Activated effector memory CD4-positive, alpha-beta T cell treated with Interleukin-2 at 50 U/mL for 16 hours (primary cell): ENCODE measurements at places on chromosomes 1 and 21.

DNA sequence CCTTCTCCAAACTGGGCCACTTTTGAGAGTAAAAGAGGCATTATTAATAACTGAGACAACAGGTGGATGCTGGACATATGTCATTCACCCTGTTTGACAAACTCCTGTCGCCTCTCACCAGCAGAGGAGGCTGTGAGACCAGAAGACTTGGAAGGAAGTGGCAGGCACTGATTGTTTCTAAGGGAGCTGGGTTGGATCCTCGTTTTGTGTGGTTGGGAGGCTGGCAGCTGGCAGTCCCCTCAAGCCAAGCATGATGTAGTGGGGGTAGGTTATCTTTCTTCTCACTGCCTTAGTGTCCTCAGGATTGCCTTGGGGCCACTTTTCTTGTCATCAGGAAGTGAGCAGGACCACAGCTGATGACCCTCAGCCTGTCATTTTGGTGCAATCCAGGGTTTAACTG, 86.5 kb upstream of the KCNJ15 start:
- DNase-seq = no peak

GRCh38 chr21:33299181-33299752, 25.5 kb upstream of the IFNAR1 start:
- peak; percentile 19 for DNase-seq

GRCh38 chr1:54391450-54392209, 14.6 kb downstream of the SSBP3 start:
- DNase-seq = no peak

GRCh38 chr1:219575563-219575962, 37.3 kb downstream of the ZC3H11B start:
- no peak for DNase-seq

DNA sequence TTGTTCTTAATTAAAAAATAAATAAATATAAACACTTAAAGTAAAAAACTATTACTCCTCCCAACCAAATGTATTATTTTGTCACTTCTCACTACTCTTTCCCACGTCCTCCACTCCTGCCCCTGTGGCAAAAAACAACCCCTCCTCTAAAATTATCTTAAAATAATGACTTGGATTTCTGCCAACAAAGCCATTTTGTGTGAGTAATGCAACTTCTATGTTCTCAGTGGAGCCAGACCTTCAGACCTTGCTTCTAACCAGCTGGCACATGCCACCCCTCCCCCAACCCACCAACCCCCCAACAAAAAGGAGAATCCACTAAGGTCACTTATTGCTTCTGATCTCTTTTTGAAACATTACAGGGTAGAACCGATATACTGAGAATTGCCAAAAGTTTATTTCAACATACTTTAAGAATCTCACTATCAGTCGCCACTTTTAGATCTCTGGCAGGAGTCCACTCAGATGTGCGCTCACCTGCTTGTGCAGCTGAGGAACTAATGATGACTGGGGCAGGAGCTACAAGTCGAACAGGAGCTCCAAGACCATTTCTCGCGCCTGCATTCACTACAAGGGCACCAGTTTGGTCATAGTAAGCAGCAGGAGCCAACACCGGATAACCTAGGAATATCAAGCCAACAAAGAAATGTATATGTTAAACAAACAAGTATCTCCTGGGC, 58.3 kb upstream of the SDC3 start:
- no peak for DNase-seq

DNA sequence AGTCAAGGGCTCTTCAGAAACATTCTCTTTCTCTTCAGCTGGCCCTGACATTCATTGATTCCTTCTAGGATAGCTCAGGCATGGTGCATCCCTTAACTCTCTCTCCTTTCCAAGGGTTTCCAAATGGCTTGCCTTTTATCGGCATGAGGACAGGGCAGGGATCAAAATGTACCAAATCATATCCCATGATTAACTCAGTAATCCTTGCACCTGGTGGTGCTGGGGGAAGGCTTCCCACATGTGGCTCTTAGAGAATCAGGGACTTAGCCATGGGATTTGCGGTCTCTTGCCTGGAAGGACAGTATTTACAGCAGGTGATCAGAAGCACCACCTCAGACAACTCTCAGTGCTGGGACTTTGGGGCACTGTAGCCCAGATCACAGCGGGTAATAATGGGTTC, 46.2 kb upstream of the EDEM3 start:
- no peak for DNase-seq

- no peak for DNase-seq
These were observed 5.9 kb upstream of the PIGR start for GRCh38 chr1:206952171-206952570.

- no peak for DNase-seq
These were observed 8.1 kb upstream of the GCLM start for GRCh38 chr1:93917302-93917701.

DNA sequence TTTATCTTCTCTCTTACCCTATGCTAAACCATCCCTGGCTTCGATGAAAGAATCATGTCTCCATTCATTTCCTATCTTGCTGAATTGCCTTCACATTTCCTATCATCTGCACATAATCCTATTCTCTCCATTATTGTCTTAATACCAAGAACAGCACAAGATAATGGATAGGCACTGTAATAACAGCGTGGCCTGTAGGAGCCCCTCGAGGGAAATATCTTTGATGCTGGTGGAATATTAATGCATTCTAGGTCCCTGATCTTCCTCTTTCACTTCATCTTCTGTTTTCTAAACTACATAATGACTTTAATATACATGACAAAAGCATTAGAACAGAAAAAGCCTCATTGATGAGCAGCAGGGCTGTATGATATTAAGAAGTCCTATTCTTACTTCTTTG, 720.6 kb downstream of the RWDD3 start:
- DNase-seq = no peak

- DNase-seq = no peak
These were observed 16.6 kb downstream of the STX12 start for GRCh38 chr1:27789540-27790041.

DNA sequence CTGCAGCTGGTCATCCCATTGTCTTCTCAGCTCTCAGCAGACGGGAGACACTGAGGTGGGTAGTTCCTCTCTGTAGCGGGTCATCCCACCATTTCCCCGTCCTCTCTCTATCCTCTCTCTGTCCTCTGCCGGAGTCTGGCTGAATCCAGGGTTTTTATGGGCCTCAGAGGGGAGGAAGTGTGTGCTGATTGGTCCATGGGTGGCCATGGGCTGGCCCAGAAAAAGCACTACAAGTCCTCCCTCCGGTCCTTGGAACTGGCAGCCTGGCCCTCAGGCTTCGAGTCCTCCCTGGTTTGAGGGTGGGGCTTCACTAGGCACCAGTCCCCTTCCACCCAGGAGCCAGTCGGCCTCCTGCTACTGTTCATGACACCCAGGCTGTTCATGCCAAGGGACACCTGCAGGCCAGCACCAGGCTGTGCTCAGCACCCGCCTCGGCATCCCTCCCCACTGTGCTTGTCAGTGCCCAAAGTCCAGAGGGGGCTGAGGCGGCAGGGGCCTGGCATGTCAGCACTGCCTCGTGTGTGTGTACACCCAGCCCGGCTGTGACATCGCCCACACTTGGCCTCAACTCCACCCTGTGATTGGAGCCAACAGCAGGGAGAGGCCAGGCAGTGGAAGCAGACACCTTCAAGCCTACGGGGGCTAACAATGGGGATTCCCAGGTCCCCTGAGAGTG, 23.0 kb upstream of the LRRC8C start:
- peak; percentile 44 for DNase-seq

DNA sequence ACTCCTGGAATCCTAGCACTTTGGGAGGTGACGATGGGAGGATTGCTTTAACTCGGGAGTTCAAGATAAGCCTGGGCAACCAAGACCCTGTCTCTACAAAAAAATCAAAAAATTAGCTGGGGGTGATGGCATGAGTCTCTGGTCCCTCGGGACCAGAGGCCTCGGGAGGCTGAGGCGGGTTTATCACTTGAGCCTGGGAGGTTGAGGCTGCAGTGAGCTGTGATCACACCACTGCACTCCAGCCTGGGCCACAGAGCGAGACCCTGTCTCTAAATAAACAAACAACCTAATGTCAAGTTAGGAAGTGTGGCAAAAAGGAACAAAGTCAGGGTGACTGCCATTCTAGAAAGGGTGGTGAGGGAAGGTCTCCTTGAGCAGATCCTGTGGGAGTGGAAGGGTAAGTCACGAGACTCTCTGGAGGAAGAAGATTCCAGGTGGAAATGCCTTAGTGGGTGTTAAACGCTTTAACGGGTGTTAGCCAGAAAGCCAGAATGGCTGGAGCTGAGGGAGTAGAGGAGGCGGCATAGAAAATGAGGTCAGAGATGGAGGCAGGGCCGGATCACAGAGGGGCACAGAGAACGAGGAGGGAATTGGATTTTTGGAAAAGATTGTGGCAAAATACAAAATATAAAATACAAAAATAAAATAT, 62.2 kb upstream of the ATP5PO start:
- no peak for DNase-seq

- DNase-seq = no peak
These were observed 44.7 kb upstream of the GJA5 start for GRCh38 chr1:147804942-147805723.

DNA sequence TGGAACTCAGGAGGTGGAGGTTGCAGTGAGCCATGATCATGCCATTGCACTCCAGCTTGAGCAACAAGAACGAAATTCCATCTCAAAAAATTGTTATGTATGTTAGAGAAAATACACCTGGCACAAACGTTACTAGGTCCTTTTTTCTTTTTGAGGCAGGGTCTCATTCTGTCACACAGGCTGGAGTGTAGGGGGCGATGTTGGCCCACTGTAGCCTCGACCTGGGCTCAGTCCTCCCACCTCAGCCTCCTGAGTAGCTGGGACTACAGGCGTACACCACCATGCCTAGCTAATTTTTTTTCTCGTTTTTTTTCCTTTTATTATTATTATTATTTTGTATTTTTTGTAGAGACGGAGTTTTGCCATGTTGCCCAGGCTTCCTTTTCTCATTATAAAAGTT, 4.4 kb downstream of the HAX1 start:
- DNase-seq = peak; percentile 9

DNA sequence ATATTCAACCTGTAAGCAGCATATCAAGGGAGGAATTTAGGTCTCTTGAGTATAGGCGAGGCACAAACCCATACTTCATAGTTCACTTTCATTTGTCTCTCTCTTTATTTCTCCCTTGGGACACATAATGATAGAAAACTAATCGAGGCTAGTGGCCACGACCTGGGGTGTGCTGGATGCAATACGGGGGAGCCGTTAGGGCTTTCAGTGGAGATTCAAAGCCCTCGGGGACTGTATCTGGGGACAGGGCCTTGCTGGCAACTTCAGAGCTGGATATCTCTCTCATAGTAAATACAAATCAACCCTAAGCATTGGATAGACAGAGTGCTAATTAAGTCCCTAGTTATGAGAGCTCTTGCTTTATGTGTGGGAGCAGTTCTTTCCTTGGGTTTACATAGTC, 36.9 kb upstream of the SLC22A15 start:
- DNase-seq = no peak

DNA sequence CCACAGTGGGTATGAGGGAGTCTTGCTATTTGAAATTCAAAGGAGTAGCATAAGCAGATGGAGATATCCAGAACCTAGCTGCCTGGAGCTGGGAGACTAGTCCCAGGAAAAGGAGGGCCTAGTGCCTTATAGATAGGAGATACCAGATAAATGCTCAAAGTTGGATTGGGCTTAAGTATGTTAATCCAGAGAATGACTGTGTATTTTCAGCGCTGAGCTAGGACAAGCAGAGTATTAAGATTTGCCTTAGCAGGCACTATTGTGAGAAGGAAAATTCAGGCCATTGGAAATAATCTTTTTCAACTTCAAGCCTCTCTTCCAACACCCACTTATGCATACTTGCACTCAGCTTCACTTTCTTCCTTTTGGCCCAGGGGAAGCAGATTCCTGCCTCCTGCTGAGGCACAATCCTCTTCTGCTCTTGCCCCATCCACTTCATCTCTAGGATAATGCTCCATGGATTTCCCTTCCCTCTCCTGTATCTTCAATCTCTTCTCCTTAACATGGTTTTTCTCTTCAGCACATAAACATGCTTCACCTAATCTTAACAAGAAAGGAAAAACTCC, 21.1 kb downstream of the PIK3C2B start:
- DNase-seq = no peak

DNA sequence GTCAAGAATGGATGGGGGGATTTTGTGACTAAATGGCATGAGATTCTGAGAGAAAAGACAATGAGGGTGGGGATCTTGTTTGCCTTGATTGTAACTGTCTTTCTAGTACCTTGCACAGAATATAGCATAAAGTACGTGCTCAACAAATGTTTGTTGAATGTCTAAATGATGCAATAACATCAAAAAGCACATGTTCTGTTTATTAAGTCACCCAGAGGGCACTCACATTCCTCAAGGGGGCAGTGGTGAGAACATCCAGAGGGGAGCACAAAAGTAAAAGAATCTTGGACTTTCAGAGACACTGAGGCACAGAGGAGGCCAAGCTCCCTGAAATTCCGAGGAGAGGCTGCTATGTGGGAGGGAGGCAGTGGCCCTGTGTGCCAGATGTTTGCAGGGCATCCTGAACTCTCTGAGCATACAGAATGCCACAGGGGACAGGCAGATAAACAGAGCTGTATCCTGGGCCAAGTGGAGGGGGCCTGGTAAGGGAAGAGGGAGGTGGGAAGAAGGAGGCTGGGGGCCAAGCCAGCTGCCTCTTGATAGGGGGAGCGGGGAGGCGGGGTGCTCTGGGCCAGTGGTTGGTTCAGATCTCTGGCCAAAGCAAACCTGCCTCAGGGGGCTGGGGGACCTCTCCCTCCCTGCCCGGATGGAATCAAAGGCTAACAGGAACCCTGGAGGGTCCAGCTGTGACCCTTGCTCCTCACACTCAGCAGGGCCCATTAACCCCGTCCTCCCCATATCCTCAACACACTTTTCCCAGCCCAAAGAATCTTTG, 6.5 kb upstream of the ATP1A2 start:
- DNase-seq = no peak

GRCh38 chr21:29073222-29074006, at the start of gene CCT8:
TSS of gene CCT8 (minus strand) at chr21:29073648. CDS start at chr21:29073590, 58 bp downstream.
- DNase-seq = peak; percentile 98

GRCh38 chr1:94580367-94581115, 39.0 kb upstream of the F3 start:
- no peak for DNase-seq

GRCh38 chr1:7727809-7728471, 43.2 kb upstream of the VAMP3 start:
- no peak for DNase-seq

DNA sequence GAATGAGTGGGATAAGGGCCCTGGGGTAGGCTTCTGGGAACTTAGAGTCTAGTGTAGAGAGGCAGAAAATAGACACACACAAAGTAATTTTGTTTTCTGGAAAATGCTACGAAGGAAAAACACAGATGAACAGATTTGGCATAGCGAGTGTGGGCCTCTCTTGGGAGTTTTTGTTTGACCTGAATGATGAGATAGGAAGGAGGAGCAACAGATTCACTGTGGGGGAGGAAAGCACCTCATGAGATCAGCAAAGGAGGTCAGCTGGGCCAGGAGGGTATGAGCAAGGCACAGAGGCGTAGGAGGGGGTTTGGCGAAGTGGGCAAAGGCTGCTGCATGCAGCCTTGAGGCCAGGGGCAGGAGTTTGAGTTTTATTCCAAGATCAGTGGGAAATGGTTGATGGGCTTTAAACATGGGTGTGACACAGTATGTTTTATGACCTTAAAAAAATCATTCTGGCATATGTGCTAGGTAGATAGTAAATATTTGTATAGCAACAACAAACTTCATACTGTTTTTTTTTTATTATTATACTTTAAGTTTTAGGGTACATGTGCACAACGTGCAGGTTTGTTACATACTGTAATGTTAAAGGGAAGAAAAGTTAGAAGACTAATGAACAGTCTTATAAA, 57.9 kb downstream of the FGGY start:
- no peak for DNase-seq

GRCh38 chr21:32770871-32771523, 558 bp downstream of the PAXBP1 start:
- DNase-seq = no peak

- DNase-seq = no peak
These were observed 2.2 kb downstream of the CAMK1G start for GRCh38 chr1:209585672-209586071.
